ENCODE measurements at places on chromosomes 1 and 21. TPM values are rescaled to one million over a fixed set of nuclear protein-coding genes. Genes with fewer than 3 reads are reported as not detected.

Gene ATAD3C
- total RNA-seq, result 2.9 TPM

Gene DMRTA2
- not detected for total RNA-seq

Gene RNU1-1
- 3,945 TPM for total RNA-seq

Gene RHCE
- total RNA-seq, result 0.72 TPM

Gene DEPDC1
- 9.9 TPM for total RNA-seq

Gene SMIM1
- 12.1 TPM for total RNA-seq

Gene NMNAT1
- total RNA-seq, result 9.7 TPM

Gene FYB2
- 0.34 TPM for total RNA-seq

Measured in mesothelial cell of epicardium (in vitro differentiated cells).